Hematopoietic multipotent progenitor cell (in vitro differentiated cells): ENCODE measurements at places on chromosomes 3 and 15.

DNA sequence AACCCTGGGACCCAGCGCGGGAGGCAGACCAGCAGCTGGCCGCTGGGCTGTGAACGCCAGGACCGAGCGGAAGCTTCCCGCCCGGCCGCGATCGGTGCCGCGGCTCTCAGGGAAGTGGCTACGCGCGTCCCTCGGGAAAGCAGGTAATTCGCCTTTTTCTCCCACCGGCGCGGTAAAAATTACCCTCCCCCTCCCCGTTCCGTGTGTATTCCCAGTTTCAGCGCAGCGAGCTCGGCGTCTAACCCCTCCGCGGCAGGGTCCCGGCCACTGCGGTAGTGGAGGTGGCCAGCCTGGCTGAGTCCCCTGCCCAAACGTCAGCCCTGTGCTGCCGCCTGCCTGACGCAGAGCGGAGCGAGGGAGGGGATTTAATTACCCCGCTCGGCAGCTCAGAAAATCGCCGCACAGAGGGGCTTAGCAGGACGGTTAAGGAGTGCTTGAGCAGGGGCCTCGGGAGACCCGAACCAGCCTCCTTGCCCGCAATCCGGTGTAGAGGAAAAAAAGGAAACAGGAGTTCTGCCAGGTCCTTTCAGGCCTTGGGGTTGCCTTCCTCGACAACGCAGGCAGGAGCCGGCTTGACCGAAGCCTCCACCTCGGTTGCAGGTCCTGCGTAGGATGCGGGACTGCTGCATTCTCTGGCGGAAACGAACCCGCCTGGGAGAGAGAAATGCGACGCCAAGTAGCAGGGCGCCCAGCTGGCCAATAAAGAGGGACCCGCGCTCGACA is 2.9 kb downstream of the GATA2 start:
- DNase-seq, result no peak

GRCh38 chr3:141493184-141493583 is 6.4 kb downstream of the RASA2 start:
- DNase-seq, result no peak

DNA sequence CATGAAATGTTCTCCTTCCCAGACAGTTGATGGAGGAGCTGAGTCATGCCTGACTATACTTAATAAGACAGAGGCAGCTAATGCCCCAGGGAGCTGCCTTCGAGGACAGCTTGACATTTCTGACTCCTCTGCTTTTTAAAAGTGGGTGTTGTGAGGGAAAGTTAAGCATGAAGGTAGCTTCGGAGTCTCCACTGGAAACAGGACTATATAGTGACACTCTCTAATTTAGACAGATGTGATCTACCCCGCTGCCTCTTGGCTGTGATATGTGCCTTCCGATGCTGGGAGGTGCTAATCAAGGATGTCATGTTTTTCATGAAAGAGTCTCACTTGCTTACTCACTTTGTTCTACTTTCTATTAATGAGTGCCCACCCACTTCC is 72.7 kb downstream of the IL1RAP start:
- DNase-seq, result no peak

GRCh38 chr3:1583044-1583443 is 490.2 kb downstream of the CNTN6 start:
- no peak for DNase-seq

GRCh38 chr3:158790901-158791589 is 10.8 kb upstream of the MFSD1 start:
- no peak for DNase-seq

- no peak for DNase-seq
These were observed 224.3 kb upstream of the P2RY1 start for GRCh38 chr3:152610622-152611021.

- no peak for DNase-seq
These were observed 2.7 kb downstream of the SPESP1 start for GRCh38 chr15:68933001-68933400.

- DNase-seq, result no peak
These were observed 5.2 kb downstream of the FURIN start for GRCh38 chr15:90873488-90873997.

DNA sequence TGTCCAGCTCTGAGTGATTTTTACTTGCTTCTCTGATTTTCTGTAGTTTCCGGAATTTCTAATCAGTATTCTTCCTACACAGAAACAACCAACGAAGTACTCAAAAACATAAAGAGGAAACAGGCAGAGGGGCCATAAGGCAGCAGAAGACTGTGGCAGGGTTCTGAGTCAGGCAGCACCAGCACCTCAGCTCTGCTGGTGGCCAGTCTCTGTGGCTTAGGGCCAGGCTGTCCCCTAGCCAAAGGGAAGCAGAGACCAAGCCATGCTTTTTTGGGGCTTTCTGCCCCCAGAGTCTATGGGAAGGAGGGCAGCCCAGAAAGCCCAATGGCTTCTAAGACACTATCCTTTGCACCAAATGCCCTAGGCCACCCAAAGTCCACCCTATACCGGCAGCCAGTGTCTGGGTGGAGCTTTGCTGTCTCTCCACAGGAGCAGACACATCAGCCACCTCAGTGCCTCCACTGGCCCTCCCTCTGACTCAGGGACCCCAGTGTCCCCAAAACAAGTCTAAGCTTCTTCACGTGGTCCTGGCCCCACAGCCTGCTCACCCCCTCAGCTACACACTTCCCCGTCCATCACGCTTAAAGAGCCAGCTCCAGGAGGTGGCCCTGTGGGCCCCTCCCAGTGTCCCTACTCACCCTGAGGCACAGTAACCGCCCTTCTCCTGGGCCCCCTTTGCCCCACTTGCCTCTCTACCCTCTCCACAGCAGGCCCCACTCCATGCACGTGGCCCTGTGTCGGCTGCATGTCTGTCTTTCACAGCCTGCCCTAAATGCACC is 46.2 kb downstream of the CCDC12 start:
- no peak for DNase-seq

GRCh38 chr3:115834068-115834467 is 210.8 kb downstream of the GAP43 start:
- DNase-seq, result no peak

- DNase-seq, result no peak
These were observed 137.0 kb downstream of the KLF13 start for GRCh38 chr15:31463521-31464102.

DNA sequence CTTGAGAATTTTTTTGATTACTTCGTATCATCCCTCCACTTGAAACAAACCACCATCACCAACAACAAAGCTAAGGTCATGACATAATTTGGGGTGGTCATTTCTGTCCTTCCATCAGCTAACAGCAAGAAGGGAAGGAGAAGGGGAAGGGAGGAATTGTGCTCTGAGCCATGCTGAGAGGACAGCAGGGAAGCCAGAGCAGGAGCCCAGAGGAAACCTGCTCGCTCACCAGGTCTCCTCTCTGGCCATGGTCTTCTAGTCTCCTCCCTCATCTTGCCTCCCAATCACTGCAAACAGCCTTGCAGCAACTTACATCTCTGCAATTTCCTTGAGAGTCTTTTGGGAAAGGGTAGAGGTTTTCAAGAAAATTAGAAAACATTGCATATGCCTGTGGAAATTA is 196.7 kb downstream of the SSR3 start:
- no peak for DNase-seq

DNA sequence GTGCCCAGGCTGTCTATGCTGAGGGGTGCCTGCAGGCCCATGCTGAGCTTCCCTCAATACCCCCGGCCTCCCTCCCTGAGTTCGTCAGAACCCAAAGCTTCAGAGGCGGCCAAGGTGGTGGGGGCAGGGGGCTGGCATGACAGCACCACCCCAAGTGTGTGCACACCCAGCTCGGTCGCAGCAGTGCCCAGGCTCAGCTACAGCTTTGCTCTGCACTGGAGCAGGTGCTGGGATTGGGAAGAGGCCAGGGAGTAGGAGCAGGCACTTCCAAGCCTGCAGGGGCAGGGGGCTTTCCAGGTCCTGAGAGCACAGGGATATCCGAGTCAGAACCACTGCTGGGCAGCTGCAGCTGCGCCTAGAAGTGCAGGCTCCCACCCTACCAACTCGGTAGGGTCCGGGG is 283.9 kb downstream of the UBE2E2 start:
- DNase-seq, result no peak

- no peak for DNase-seq
These were observed 74.1 kb downstream of the MME start for GRCh38 chr3:155154255-155154654.

GRCh38 chr3:16665282-16665741 is 60.1 kb upstream of the DAZL start:
- no peak for DNase-seq

DNA sequence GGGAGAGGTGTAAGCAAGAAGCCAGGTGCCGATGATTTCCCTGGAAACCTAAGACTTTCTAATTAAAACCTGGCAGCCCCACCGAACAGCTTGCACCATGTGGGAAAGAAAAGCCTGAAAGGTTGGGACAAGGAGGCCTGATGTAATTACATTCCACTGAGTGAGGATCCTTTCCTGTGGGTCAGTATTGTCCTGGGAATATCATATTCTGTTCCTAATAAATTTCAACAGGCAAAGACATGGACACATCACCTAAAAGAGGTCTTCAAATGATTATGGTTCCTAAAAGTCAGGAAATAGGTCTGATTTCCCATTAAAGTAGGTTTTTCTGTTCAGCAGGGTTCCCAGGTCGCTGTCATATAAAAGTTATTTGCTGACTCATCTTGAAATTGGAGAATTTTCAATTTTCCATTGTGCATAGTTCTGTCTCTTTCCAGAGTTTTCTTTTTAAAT is 58.5 kb downstream of the DUT start:
- DNase-seq, result no peak

GRCh38 chr3:149812606-149813366 is at the start of gene RNF13:
Gene RNF13, plus strand, starts transcription at chr3:149813215. Its CDS starts 32,812 bp downstream, at chr3:149846027.
- DNase-seq, result peak; percentile 95

- DNase-seq, result peak; percentile 66
These were observed 44.0 kb downstream of the ZBTB38 start for GRCh38 chr3:141412087-141412935.

GRCh38 chr3:100436951-100437350 is 35.6 kb downstream of the LNP1 start:
- DNase-seq, result no peak

- DNase-seq, result no peak
These were observed 592 bp downstream of the PGPEP1L start for GRCh38 chr15:99006904-99007495.

DNA sequence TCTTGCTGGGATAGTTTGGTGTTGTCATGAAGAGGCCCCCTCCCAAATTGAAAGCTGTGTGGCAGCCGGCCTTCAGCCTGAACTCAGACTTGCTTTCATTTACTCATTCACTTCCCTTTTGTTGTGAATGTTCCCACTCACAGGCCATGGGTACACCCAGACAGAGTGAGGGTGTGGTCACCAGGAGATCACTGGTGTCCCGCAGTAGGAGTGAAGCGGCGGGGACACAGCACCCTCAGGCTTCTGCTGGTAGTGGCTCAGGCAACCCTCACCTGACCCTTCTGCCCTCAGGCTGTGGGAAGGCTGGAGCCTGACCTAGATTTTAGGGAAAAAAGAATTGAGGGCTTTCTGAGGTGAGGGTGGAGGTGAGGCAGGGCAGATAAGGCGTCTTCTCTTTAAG is 244.4 kb downstream of the SOX2 start:
- no peak for DNase-seq

GRCh38 chr3:98012979-98013378 is 22.1 kb downstream of the GABRR3 start:
- DNase-seq, result no peak

DNA sequence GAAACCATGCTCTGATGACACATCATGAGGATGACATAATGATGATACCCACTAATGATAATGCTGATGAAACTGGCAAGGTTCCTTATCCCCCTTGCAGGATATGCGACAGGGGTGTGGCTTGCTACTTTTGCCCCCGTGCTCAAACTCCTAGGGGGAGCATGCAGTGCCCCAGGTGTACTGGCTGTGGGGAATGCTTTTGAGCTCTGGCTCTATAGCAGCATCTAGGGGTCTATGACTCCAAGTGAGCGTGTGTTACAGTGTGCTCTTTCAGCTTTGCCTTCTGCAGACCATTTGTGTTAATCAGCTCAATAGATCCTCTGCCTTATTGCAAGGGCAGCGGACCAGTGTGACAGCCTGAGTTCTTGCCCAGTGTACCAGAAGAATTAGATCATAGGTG is 1239.5 kb downstream of the SI start:
- DNase-seq, result no peak

- DNase-seq, result no peak
These were observed 583 bp upstream of the RBSN start for GRCh38 chr3:15099364-15100098.

- no peak for DNase-seq
These were observed 182.2 kb downstream of the APBA2 start for GRCh38 chr15:29067949-29068348.

DNA sequence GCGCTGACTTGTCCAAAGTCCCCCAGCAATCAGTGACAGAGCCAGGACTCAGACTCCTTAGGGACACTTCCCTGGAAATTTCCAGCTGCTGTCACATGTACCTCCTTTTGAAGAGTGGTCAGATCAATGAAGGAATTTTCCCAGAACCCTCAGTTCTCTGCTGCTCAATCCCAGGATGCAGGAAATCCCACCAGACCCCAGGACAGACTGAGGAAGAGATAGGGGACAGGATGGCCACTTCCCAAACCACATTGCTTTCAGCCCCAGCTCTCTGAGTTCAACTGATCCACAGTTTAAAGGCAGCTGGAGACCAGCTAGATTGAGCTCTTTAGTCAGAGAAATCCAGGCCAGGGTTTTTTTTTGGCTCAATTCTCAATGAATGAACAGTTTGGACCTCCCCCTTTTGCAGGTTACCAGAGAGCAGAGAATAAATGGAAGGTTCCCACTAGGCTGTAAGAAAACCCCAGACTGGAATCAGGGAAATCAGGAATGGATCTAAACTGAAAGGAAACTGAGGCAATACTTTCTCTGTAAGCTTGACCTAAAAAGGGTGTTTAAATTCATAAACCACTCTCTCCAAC is 1.5 kb downstream of the CYP1A1 start:
- DNase-seq, result peak; percentile 44

DNA sequence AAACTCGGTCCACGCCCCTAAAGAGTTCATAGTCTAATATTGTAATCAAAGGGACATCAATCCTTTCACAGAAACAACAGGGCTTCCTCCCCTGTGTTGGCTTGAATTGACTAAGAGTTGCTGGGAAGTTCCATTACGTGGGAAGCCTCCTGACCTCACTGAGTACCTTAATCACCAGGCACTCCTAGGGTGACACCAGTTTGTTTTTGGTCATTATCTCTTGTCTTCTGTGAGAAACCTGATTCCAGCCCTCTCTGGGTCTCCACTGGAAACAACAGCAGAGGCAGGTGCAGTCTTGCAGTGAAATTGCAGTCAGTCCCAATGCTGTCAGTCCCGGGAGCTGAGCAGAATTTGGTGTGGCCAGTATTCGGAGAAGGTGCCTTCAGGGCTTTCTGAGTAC is 55.4 kb downstream of the BOC start:
- DNase-seq, result no peak
